ENCODE measurements at places on chromosomes 16 and 17.

DNA sequence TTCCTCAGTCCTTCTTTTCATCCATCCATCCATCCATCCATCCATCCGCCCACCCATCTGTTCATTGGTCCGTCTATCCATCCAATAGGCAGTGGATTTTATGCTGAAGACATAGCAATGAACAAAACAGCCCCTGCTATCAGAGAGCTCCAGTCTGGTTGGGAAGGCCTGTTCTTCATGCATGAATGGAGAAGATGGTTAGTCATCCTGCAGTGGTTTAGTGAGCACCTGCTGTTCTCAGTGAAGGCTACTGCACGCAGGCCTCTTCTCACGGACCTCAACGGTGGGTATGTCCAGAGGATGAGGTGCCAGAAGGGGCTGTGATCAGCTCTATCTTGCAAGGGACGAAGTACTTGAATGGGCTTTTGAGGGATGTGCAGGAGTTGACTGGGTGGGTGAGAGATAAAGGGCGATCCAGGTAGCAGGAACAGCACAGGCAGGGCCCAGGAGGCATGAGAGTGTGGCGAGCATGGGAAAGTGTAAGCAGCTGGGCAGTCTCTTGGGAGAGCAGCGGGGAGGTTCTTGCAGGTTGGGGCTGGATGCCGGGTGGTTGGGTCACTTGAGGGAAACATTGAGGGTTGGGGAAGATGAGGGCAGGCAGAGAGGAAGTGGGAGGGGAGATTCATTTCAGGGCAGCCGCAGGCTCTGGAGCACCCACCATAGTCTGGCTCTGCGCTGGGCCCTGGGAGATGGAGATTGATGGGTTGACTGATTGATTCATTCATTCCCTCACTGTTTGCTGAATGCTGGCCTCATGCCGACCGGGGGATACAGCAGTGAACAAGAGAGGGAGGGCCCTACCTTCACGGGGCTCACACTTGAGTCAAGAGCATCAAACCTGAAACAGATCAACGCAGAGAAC lies 115.0 kb upstream of the CIBAR2 start:
- no peak for DNase-seq

DNA sequence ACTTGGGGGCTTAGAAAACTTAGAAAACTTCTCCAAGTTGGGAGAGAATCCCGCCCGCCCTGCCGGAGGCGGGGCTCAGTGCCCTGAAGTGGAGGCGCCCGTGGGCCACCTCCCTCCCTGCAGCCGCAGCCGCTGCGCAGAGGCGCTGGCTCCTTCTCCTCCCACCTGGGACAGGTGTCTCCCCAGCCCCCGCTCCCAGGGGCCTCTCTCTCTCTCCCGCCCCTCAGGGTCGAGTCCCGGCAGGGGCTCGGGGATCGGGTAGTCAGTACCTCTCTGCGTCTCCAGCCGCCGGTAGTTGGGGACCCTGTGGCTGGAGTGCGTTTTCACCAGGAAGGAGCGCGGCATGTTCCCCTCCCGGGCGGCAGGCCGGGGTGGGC lies 257 bp downstream of the SNAI3 start:
- peak; percentile 72 for DNase-seq

- DNase-seq, result no peak
Observed at GRCh38 chr17:7929158-7930023, at the start of gene KCNAB3. Gene KCNAB3, minus strand, starts transcription at chr17:7929856. Its CDS starts 421 bp downstream, at chr17:7929435.

GRCh38 chr17:55710829-55711496 lies 11.7 kb downstream of the TMEM100 start:
- DNase-seq, result no peak

DNA sequence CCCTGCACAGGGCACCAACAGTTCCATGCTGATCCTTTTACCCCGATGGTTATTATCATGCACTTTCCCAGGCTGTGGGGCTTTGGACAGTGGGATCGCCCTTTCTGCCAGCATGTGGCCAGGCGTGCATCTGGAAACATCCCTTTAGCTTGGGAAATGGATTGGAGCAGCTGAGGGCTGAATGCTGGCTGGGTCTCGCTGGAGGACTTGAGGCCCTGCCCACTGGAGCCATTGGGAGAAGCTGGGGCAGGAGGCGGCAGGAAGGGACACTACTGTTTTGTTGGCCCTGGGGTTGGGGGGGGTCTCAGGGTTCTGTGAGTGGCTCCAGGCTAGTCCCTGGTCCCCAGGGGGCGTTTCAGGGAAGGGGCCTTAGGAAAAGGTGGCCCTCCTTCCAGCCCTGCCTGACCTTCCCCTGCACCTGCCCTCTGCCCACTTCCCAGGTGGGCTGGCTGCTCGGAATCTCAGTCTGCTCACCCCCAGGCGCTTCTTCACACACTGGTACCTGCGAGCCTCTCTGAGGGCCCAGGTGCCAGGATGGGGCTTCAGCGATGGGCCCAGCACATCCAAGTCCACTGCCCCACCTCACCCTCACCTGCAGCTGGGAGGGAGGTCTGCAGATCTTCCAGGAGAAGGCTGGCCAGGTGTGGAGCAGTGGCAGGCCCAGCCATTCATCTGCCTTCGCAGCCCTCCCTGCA lies 1.6 kb upstream of the ADGRG3 start:
- DNase-seq, result no peak

- DNase-seq, result no peak
Observed at GRCh38 chr17:10155371-10156076, 42.9 kb downstream of the GAS7 start.

DNA sequence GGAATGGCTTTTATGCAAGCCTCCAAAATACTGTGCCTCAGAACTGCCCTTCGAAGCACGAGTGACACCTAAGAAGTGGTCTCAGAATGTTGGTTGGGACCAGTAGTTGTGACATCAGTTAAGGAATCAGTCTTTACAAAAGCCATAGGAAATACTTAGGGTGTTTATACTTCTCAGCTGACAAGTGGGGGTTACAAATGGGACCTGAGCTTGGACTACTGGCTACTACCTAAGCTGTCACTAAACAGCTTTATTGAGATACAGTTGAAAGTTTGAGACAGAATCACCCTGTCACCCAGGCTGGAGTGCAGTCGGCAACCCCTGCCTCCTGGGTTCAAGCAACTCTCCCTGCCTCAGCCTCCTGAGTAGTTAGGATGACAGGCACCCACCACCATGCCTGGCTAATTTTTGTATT lies 5.0 kb downstream of the RPL19 start:
- no peak for DNase-seq

Data from MM.1S (cell line).